Germinal center (tissue), 1 donor: ENCODE measurements at places on chromosomes 7 and 10.

- no peak for DNase-seq
Measured at GRCh38 chr10:88418871-88419270, 164.2 kb downstream of the RNLS start.

GRCh38 chr10:70866424-70866823, 21.9 kb downstream of the PCBD1 start:
- DNase-seq = no peak

GRCh38 chr10:77591238-77591880, 46.2 kb downstream of the KCNMA1 start:
- DNase-seq = no peak

GRCh38 chr7:1409555-1409954, 49.7 kb downstream of the MICALL2 start:
- no peak for DNase-seq

DNA sequence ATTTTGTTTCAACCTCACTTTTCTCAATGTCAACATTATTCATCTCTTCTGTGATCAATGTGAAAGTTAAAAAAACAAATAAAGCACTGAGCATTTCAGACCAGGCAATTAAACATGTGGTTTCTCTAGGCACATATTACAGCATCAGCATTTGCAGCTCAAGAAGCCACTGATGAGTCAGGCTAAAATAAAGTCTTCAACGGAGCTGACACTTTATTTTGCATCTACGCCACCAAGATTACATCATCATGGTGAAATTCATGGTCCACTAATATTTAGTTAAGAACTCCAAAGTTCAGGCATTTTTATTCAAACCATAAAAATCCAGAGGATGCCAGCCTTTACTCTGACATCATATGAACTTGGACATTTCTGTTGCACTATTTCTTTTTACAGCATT, 33.0 kb downstream of the MAGI2 start:
- no peak for DNase-seq

DNA sequence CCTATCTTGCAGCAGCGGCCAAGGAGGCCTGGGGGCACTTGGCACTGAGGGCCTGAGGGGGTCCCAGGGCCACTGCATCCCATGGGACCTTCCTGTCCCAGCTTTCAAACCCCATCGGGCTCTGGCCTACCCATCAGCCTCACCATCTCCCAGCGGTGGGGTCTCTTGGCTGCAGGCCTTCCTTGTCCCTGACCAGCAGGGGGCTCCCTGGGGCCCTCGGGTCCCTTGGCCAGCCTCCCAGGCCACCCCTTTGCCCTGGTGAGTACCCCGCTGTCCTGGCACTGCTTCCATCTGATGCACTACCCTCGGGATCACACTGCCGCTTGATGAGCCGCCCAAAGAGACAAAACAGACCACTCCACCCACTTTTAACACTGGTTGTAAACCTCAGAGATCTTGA, 43.5 kb downstream of the YKT6 start:
- DNase-seq = peak; percentile 68

- DNase-seq = no peak
Measured at GRCh38 chr7:113698556-113699220, 220.1 kb downstream of the PPP1R3A start.

DNA sequence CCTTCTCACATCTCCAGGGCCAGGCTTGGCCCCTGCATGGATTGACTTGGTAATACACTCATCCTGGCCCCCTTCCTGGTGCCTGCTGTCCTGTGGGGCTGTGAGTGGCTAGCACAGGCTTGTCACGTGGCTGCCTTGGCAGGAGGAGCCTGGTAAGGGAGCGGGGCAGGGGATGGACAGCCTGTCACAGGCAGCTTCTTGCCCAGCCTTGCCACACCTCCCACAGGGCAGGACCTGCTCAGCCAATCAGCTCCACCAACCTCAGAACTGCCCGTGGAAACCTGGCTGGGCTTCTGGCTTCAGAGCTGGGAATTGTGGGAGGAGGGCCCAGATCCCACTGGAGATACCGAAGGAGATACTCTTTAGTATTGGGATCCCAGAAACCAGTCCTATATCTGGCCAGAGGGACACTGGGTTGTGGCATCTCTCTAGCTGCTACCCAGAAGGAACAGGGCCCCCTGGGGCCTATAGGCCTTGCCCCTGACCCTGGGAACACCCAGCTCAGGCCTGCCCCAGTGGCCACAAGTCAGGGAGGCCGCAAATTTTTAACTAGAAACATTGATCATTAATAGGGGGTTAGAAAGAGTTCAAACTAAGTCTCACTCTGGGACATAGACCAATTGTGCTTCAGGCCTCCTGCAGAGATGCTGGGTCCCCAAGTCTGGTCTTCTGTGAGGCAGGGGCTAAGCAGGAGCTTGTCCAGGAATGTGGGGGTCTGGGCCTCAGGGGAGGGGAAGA, at the start of gene HOGA1:
Gene HOGA1 (plus strand): TSS at position 330 of the 738 bp plus-strand sequence. CDS start 315 bp downstream, at position 645.
- DNase-seq = no peak

- DNase-seq = no peak
Measured at GRCh38 chr10:10919976-10920375, 97.7 kb upstream of the CELF2 start.

DNA sequence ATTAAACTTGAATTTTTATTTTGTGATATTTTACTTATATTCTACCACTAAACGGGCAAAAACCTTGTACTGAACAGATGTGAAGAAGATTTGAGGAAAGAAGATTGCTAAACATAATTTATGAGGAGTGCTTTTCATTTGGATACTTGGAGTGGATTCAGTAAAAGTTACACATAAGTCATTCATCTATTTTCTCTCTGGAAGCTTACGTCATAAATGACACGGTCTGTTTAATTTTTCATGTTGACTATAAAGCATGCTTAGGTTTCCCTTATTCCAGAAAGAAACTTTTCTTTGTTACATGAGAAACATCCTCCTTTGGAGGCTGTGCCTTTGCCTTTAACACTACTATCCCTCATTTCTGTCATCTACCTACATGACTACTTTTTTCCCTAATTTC, 53.9 kb downstream of the TFEC start:
- DNase-seq = no peak

- no peak for DNase-seq
Measured at GRCh38 chr10:63696205-63696604, 175.0 kb downstream of the REEP3 start.

GRCh38 chr10:86182150-86182549, 184.4 kb downstream of the GRID1 start:
- DNase-seq = no peak
